CD8-positive, alpha-beta memory T cell (primary cell): ENCODE measurements at places on chromosomes 3 and 15.

GRCh38 chr3:190616637-190617036 is 102.8 kb downstream of the IL1RAP start:
- no peak for DNase-seq

GRCh38 chr15:69643476-69643875 is 190.9 kb downstream of the RPLP1 start:
- no peak for DNase-seq

GRCh38 chr3:115217678-115218451 is 70.8 kb upstream of the ZBTB20 start:
- DNase-seq, result no peak

DNA sequence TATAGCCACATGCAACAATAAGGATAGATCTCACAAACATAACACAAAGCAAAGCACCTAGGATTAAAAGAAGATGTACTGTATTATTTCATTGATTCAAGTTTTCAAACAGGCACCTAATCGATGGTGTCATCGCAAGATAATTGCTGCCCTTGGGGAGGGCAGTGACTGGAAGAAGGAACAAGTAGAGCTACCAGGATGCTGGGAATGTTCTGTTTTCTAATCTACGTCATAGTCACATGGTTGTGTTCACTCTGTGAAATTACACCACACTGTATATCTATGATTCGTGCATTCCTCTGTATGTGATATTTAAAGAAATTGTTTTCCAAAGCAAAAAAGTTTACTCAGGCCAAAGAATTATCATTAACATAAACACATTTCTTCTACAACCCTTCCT is 236.6 kb downstream of the FGF12 start:
- DNase-seq, result no peak

DNA sequence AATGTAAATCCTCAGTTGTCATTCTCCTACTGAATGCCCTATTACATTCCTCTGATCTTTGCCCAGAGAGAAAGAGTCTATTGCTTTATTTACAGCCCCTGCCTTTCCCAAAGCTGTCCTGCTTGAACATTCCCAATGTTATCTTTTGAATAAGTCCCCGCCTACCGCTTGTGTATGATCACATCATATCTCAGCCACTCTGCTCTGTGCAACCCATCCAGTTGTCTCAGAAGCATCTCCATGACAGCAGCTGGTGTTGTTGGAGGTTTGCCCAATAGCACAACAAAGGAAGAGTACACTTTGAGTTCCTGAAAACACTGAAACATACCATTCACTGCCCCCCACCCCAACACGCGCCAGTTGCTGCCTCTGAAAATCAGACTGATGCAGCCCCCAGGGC is 22.0 kb upstream of the FAM3D start:
- no peak for DNase-seq

- no peak for DNase-seq
Measured at GRCh38 chr15:31606931-31607497, 280.4 kb downstream of the KLF13 start.

GRCh38 chr15:57969996-57970395 is 95.5 kb downstream of the ALDH1A2 start:
- DNase-seq, result no peak

DNA sequence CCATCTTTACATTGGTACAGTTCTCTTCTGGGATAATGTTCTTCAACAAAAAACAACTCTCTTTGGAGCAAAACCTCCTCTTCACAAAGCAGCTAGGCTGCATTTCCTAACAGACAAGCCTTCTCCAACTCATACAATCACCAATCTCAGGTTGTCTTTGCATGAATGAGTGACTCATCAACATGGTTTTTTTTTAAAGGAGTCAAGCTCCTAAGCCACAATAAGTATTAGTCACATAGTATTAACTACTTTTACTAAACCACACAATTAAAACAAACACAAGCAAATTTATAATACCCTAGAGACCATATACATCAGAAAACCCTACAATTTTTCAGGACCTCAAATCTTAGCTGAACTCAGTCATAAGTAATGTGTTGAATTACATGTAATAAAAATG is 137.4 kb downstream of the TBC1D5 start:
- DNase-seq, result no peak

GRCh38 chr3:25344670-25345069 is 83.4 kb upstream of the RARB start:
- DNase-seq, result no peak

DNA sequence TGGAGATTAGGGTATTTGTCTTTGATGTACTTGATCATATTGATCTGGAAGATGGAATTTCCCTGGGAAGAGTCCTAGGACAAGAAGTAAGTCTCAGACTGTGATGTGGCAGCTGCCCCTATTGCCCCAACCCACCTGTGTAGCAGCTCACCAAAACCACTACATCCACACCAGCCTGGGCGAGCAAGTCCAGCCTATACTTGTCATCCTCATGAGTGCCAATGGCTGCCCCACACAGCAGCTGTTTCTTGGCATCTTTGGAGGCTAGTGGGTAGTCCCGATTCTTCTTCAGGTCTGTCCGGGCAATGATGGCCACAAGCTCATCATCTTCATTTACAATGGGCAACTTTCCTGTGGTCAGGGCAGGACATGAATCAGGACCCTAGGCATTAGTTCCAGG is 2.7 kb downstream of the IMPDH2 start:
- DNase-seq, result no peak

DNA sequence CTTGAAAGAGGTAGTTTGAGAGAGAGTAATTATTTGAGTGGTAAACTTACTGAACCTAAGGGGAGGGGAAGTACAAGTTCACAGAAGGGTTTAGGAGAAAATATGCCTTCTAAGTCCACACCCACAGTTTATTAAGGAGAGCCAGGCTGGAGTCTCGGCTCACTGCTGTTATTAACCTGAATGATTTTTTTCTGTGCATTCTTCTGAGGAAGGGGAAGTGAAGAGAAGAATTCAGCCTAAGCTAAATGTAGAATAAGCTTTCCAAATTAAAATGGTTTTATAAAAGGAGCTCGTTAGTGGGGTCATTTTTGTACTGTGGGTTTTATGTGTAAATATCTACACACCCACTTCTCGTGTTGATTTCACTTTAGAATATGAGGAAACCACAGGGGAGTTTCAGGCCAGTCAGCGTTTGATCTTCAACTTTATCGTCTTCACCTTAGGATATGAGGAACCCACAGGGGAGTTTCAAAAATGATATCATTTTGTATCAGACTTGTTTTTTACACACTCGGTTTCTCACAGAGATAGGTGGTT is 1.5 kb downstream of the WHAMM start:
- peak; percentile 47 for DNase-seq

- no peak for DNase-seq
Measured at GRCh38 chr3:118089563-118089962, 945.1 kb downstream of the IGSF11 start.

GRCh38 chr3:11185564-11186317 is 31.4 kb downstream of the HRH1 start:
- no peak for DNase-seq

- no peak for DNase-seq
Measured at GRCh38 chr3:61807865-61808276, 246.5 kb downstream of the PTPRG start.

- no peak for DNase-seq
Measured at GRCh38 chr3:184460276-184460675, 80.4 kb downstream of the CHRD start.

- DNase-seq, result no peak
Measured at GRCh38 chr3:45642731-45643152, 46.5 kb upstream of the SACM1L start.

GRCh38 chr3:24853685-24854490 is 359.2 kb upstream of the THRB start:
- no peak for DNase-seq

GRCh38 chr3:52197499-52197841 is 490 bp upstream of the ALAS1 start:
- DNase-seq, result no peak

DNA sequence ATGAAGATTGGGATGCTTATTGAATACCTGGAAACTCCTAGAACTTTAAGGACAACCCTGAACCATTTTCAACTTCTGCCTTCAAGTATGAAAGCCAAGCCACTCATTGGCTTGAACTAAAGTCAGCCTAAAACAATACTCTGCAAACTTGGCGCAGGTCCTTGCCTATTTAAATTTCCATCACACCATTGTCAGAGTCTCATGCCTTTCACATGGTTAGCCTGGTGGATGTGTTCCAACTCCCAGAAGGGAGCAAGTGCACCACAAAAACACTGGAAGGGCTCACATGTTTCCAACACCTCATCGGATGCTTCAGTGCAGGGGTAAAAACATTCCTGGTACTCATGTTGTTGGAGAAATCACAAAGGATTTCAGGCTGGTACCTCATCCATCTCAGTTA is 511.6 kb upstream of the MDFIC2 start:
- DNase-seq, result no peak

DNA sequence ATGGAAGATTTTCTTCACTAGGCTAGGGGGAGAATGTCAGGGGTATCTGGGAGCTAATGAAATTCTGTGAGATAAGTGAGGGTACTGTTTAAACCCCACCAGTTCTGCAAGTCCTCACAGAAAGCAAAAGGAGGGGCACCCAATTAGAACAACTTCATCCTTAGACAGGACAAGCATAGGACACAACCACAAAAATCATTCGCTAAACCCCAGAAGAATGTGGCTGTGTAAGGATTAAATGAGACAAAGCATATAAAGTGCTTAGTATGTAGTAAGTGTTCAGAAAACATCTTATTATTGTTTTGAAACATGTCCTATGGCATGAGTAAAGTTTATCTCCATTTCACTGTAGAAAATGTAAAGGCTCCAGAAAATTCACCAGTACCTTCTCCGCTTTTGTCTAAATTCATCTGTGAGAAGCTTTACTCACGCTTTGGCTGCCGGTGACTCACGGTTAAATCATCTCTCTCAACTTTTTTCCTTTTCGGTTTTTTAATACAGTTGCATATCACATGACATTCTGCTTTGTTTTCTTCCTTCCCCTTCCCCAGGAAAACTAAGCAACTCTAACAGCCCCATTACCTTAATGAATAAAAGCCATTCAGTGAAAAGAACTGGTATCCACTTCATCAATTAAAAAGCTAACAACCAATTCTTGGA is 1.7 kb downstream of the CLRN1 start:
- DNase-seq, result no peak

DNA sequence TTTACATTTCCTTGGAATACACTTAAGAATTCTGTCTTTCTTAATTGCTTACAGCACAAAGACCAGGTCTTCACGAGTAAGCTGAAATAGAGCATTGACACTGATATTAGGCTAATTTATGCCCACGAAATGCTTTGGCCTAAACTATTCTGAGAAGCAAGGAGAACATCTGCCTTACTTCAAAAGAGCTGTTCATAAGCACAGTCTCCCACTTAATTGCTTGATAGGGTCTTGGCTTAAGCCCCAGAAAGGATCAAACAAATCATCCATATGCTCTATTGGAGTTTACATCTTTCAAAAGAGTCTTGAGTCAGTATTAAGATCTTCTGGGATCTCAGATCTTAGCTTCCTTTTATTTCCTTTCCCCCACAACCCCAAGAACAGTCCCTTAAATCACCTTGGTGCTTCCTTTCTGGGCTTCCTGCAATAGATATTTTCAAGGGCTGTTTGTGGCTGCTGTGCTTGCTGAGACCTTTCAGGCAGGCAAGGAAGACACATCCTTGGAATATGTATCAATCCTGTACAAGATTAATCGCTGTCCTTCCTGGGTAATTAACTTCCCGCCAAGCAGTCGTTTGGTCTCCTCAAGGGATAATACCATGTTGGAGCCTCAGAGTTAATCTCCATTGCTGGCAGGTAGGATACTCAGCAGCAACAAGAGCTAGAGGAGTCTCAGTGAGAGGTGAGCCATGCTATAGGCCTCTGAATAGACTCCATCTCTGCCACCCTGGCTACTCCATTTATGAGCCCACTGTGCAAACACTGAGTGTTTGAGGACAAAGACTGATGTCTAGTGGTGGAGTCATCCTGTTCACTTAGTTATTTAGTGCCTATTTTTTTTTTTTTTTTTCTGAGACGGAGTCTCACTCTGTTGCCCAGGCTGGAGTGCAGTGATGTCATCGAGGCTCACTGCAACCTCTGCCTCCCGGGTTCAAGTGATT is 37.1 kb downstream of the TMEM158 start:
- DNase-seq, result no peak

DNA sequence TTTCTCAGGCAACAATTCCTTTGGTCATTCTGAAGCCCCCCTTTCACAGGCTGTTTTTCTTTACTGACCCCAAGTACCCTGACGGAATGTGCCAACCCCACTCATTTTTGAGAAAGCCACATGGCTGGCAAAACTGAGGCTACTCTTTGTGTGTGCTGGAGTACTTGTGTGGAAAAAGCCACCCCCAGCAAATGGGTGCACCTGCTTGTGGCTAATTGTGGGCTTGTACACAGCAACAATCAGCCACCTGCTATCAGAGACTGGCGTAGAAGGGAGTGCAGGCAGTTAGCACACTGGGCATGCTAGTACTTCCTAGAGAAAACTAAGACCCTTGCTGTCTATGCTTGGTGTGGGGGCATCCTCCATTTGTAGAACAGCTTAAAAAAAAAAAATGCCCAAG is 110.1 kb upstream of the LMOD3 start:
- DNase-seq, result no peak

GRCh38 chr3:76222201-76222600 is 436.9 kb upstream of the ZNF717 start:
- no peak for DNase-seq

DNA sequence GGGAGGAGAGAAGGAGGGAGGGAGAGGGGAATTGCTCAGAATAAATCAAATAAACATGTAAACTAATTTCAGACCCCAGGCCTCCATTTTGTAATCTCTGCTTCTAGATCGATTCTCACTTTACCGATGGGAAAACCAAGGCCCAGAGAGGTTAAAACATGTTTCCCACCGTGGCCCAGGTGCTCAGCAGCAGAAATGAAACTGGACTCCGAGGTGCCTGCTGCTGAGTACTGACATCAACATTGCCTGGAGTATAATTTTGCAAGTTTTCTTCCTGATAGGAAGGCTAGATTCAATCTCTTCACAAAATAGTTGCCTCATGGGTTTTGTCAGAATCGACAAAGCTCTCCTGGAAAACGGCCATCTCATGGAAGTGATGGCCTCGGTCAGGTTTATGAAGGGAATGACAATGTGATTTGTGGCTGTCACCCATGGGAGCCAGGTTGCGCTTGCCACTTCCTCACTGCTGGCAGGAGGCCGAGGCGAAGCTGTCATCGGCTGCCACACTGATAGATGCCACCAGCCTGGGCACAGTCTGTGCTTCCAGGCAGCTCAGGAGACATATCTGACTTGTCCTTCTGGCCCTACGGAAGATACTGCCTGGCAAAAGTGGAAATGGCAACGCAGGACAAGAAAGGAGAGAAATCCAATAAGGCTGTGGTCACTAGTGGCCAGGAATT is 133.1 kb upstream of the LRRN1 start:
- DNase-seq, result no peak

- no peak for DNase-seq
Measured at GRCh38 chr15:44011238-44011854, 183.7 kb downstream of the FRMD5 start.

- no peak for DNase-seq
Measured at GRCh38 chr3:181289306-181289705, 299.8 kb upstream of the DNAJC19 start.
